ENCODE measurements at places on chromosomes 16 and 17.

DNA sequence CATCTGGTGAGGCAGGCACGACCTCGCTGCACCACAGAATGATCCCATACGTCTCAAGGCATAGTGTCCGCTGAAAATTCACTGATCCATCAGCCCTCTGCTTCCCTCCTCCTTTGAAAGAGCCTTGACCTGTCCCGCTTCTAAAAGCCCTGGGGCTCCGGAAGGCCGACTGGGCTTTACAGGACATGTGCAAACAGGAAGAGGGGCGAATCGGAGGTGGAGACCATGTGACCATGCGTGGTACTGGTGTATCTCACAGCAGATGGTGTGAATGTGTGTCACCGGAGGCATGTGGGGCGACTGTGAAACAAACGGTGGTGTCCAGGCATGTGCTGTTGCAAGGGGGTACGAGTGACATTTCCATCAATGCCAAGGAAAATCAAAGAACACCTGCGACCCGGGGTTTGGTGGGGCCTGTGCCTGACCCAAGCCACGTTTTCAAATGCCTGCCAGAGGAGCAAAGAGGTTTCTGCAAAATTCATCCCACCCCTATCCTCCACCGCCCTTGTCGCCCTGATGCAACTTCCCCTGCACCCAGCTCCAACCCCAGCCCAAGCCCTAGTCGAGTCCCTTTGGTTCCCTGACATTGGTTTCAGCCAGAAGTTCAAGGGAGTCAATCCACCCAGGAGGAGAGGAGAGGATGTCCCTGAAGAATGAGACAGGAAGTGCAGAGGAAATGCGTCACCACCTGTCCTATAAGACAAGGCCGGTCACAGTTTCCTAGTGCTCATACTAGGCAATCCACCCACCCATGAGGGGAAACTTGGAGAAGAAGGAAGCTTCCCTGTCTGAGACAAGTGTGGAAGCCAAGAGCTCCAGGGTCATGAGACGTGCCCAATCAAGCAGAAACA is 5.9 kb upstream of the KCNJ18 start:
- DNase-seq, result no peak

GRCh38 chr17:72714357-72714966 is 378.0 kb downstream of the SLC39A11 start:
- DNase-seq, result no peak

DNA sequence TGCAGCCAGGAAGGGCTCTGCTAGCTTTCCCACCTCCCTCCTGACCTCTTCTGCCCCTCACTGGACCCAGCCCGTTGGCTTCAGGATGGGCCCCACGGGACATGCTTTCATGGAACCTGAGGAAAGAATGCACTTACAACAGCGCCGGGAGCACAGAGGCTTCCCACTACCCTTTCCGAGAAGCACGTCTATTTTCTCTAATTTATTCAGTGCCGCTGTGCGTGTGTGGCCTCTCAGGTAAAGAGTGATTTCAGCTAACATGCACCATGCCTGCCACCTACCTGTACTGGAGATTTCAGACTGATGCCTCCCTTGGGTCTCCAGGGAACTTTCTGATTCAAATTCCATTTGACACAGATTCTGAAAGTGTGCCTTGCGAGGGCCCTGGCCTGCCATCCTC is 140.1 kb downstream of the CYLD start:
- no peak for DNase-seq

DNA sequence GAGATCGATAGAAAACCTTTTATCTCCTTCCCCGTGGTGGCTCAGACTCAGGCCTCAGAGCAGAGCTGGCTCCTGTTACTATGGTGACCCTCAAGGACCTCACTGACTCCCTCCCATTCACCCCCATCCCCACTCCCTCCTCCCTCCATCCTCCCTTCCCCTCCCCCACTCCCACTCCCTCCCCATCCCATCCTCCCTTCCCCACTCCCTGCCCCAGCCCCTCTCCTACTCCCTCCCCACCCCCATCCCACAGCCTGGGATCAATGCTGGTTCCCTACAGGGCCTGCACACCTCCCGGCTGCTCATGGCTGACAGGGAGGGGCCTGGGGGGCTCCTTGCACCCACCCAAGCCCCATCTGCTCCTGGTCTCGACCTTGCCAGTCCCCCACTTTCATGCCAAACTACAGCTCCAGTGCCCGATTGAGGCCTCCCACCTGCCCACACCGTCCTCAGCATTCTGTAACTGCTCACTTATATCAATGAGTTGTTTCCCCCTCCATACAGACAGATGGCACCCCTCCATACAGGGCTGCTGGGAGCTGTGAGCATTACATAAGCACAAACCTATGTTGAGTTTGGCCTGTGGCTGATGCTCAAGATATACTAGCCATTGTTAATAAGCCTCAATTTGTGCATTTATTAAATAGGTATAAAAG is 11.6 kb upstream of the RAI1 start:
- DNase-seq, result no peak

DNA sequence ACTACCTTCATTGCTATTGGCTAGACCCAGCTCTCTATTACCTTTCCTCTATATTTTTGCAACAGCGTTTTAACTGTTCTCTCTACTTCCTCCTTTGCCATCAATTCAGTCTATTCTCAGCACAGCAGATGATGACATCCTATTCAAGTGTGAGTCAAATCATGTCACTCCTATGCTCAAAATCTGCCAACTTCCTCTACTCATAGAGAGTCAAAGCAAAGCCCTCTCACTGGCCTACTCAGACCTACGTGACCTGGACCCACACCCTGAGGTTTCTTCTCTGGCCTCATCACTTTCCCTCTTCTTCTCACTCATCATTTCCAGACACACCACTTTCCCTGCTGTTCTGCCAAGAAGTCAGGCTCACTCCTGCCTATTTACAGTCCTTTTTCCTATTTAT is 289.0 kb upstream of the AXIN2 start:
- DNase-seq, result no peak

GRCh38 chr17:50820651-50821050 is 14.7 kb upstream of the WFIKKN2 start:
- DNase-seq, result no peak

Data from cortex of kidney (tissue), 1 donor.